Aorta (tissue), 5 donors: ENCODE measurements at places on chromosomes 4 and X. TPM values are rescaled to one million over a fixed set of nuclear protein-coding genes. Genes with fewer than 3 reads are reported as not detected.

- H3K27me3 ChIP-seq, result no peaks in the 10 kb centered on the region
- DNase-seq, result no peak
- H3K4me1 ChIP-seq, result peaks cover 22% of the 10 kb centered on the region
- H3K27ac ChIP-seq, result peak overlapping the region; percentile 50
- no peak overlapping the region for H3K4me3 ChIP-seq
Observed at GRCh38 chr4:168864821-168865541, 145.1 kb downstream of the CBR4 start.

- H3K36me3 ChIP-seq, result no peaks in the 10 kb centered on the region
- H3K27ac ChIP-seq, result no peak overlapping the region
- no peak for DNase-seq
- no peaks in the 10 kb centered on the region for H3K4me1 ChIP-seq
- no peaks in the 10 kb centered on the region for H3K27me3 ChIP-seq
- no peak overlapping the region for H3K4me3 ChIP-seq
Observed at GRCh38 chrX:4851534-4851933, 1138.1 kb upstream of the PRKX start.

DNA sequence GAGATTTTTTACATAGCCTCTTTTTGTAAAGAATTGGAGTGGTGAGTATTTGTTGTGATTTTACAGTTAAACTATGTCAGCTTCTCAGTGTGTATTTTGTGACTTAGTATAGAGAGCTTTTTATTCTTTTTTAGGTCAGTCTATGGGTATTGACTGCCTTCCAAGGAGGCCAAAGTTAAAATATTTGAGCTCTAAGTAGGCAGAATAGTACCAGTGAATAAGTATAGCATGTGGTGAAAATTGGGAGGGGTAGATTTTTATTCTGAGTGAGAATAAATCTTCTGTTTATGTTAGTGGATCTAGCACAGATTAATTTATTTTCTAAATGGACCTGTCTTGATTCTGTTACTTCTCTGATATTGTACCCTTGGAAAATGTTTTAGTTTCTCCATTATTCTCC lies 37.5 kb downstream of the HERC3 start:
- H3K4me1 ChIP-seq, result no peaks in the 10 kb centered on the region
- H3K4me3 ChIP-seq, result no peak overlapping the region
- H3K27ac ChIP-seq, result no peak overlapping the region
- H3K36me3 ChIP-seq, result no peaks in the 10 kb centered on the region
- H3K27me3 ChIP-seq, result no peaks in the 10 kb centered on the region
- no peak for DNase-seq

WDFY3 gene
- 127 TPM for total RNA-seq

GAGE2A gene
- total RNA-seq, result not detected

OCIAD2 gene
- total RNA-seq, result 19.7 TPM
